Lower lobe of right lung (tissue), 2 donors: ENCODE measurements at places on chromosomes 1 and 21. TPM values are rescaled to one million over a fixed set of nuclear protein-coding genes. Genes with fewer than 3 reads are reported as not detected.

Gene L1TD1
- total RNA-seq, result 0.59 TPM

GRCh38 chr1:235866205-235866912, at the start of gene LYST:
LYST (minus strand) TSS chr1:235866906; CDS start chr1:235830417, 36,489 bp downstream.
- H3K4me1 ChIP-seq, result peaks cover 44% of the 10 kb centered on the region
- DNase-seq, result peak; percentile 70
- H3K4me3 ChIP-seq, result peak within 1 kb of the TSS; percentile 95
- H3K27me3 ChIP-seq, result no peaks in the 10 kb centered on the region

Gene TNFAIP8L2
- 17.8 TPM for total RNA-seq

- H3K36me3 ChIP-seq, result peaks cover 4% of the 10 kb centered on the region
- no peak overlapping the region for H3K27ac ChIP-seq
Measured at GRCh38 chr1:53077599-53077965, 15.6 kb downstream of the PODN start.

GRCh38 chr1:19941206-19941568, 17.8 kb upstream of the PLA2G2E start:
- H3K27me3 ChIP-seq, result no peaks in the 10 kb centered on the region
- no peak overlapping the region for H3K4me3 ChIP-seq
- no peak for DNase-seq
- no peaks in the 10 kb centered on the region for H3K4me1 ChIP-seq
- no peaks in the 10 kb centered on the region for H3K36me3 ChIP-seq

Gene ALX3
- not detected for total RNA-seq

DNA sequence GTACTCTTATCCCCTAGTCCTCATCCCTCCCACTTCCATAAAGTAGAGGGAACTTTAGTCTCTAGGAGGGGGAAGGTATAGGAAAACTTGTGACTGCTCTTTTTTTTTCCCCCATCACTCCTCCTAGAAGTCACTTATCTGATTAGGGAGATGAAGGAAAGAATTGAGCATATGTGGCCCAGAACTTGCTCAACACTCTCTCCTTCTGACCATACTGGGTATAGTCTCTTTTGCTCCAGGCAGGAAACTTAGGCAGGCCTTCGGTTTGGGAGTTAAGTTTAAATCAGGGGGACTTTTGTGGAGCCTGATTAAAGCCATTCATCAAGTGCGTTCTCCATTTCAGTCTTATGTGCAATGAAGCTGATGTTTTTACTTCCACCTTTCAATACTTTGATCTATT, 5.8 kb downstream of the UBE2U start:
- DNase-seq, result no peak
- H3K36me3 ChIP-seq, result no peaks in the 10 kb centered on the region
- H3K27ac ChIP-seq, result no peak overlapping the region
- no peaks in the 10 kb centered on the region for H3K4me1 ChIP-seq

- no peaks in the 10 kb centered on the region for H3K27me3 ChIP-seq
- no peak overlapping the region for H3K4me3 ChIP-seq
- H3K27ac ChIP-seq, result no peak overlapping the region
- H3K36me3 ChIP-seq, result no peaks in the 10 kb centered on the region
- DNase-seq, result no peak
Measured at GRCh38 chr1:102032534-102032933, 35.8 kb upstream of the OLFM3 start.
